ENCODE measurements at places on chromosomes 2 and 18.

GRCh38 chr2:38465789-38466127 lies 88.7 kb upstream of the ATL2 start:
- DNase-seq = no peak

- DNase-seq = no peak
Observed at GRCh38 chr2:7999683-8000476, 682.0 kb upstream of the ID2 start.

DNA sequence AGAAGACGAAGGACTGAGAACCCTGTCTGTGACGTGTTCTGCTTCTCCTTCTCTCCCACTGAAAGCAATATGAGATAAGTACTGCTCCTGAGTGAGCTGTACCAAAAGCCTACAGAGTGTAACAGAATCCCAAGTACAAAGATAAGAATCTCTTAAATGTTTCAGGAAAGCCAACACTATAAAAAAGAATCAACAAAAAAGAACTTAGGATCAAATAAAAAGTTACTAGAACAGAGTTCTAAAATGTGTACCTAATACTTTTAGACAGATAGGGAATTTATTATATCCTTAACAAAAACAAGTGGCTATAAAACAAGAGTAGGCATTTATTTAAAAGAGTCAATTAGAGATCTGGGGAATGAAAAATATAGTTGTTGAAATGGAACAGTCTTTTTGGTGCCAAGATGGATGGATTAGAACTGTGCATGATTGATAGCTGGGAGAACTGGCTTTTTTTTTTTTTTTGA lies 49.0 kb downstream of the NCOA1 start:
- no peak for DNase-seq

- no peak for DNase-seq
Observed at GRCh38 chr2:152115952-152116351, 17.1 kb upstream of the CACNB4 start.

- DNase-seq = no peak
Observed at GRCh38 chr2:46748121-46748520, 167.5 kb downstream of the MCFD2 start.

DNA sequence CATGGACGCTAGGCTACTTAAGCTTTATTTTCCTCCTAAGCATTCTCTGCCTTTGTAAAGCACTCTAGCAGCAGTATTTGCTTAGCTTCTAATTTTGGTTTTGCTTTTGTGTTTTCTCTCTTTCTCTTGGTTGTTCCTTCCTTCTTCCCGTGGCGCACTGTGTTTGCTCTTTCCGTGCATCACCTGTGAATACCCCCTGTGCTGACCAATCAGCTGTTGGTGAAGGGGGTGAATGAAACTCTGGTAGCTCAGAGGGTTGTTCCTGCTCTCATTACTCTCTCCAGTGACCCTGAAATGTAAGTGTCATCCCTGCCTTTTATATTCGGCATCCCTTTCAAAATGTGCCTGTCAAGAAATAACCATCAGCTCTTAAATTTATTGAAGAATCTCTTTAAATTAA lies 45.5 kb upstream of the TNFRSF11A start:
- DNase-seq = no peak

DNA sequence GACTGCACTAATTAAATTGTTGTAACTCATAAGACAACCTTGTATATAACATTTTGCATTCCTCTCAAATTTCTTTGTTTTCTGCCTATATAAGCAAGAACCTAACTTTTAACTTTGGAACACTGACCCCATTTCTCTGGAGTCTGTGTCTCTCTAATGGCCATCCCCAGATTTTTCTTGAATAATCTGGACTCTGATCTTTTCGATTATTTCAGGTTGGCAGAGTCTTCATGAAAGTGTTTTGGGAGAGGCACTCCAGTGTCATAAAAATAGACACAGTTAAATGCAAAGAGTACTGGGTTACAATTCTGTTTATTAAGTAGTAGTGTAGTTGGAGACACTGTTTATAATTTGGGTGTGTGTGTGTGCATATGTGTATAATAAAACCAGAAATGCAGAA lies 1467.7 kb upstream of the CELF4 start:
- no peak for DNase-seq

DNA sequence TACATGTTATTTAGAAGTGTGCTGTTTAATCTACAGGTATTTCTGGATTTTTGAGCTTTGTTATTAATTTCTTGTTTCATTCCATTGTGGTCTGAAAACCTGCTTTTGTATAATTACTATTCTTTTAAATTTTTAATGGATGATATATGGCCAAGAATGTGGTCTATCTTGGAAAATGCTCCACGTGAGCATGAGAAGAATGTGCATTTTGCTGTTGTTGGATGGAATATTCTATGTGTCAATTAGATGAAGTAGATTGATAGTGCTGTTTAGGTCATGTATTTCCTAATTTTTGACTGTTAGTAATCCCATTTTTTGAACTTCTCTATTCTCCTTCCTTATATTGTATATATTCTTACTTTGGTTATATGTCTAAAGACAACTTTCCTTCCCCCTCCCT lies 19.9 kb upstream of the TTN start:
- no peak for DNase-seq

- no peak for DNase-seq
Observed at GRCh38 chr2:173547499-173547898, 192.8 kb downstream of the CDCA7 start.

DNA sequence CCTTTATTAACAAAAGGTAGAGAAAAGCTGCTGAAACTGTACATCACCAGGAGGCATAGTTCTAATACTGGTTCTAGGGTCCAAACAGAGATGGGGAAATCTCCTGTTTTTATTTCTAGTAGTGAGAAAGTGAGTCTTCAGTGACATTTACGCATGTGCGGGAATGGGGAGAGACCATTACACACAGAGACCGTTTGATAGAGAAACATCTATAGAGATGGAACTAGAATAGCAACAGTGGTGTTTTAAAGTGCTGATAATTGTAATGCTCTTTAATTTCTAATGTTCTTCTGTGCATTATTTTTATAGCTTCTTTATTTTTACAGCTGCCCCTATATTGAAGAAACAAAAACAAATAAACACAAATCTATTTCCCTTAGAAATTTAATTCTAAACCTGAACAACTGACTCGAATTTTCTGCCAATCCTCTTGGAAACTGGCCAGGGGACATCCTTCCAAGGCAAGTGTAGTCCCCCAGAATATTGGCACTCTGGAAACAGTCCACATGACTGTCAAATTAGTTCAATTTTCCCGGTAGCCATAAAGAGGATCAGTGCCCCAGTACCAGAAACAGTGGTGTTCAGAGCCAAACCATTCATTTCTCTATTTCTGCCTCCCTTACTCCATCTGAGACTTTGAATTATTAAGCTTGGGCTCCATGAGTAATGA lies 260.9 kb downstream of the ICOS start:
- no peak for DNase-seq

- no peak for DNase-seq
Observed at GRCh38 chr2:209425471-209426071, 1.7 kb downstream of the MAP2 start.

GRCh38 chr2:30300456-30301221 lies 69.3 kb downstream of the LBH start:
- DNase-seq = no peak

- no peak for DNase-seq
Observed at GRCh38 chr2:23402205-23402740, 17.3 kb downstream of the KLHL29 start.

DNA sequence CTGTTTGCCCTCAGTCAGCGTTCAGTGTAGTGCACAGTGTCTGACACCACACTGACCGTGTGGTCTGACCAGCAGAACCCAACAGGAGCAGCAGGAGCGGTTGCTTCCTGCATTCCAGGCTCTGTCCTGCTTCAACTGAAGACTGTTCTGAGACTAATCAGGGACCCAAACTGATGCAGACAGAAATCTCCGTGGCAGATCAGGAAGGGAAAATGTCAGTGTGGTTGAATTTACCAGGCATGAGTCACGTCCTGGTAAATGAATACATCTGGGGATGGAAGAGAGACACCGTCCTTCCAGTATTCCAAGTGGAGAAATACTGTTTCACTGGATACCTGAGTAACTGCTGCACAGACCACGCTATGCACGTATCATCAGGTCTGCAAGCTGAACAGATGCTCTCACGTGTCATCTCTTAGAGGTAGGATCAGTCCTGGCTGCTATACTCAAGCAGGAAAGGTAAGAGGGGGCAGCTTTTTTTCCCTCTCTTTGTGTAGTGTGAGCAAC lies 223.6 kb upstream of the EPAS1 start:
- no peak for DNase-seq

DNA sequence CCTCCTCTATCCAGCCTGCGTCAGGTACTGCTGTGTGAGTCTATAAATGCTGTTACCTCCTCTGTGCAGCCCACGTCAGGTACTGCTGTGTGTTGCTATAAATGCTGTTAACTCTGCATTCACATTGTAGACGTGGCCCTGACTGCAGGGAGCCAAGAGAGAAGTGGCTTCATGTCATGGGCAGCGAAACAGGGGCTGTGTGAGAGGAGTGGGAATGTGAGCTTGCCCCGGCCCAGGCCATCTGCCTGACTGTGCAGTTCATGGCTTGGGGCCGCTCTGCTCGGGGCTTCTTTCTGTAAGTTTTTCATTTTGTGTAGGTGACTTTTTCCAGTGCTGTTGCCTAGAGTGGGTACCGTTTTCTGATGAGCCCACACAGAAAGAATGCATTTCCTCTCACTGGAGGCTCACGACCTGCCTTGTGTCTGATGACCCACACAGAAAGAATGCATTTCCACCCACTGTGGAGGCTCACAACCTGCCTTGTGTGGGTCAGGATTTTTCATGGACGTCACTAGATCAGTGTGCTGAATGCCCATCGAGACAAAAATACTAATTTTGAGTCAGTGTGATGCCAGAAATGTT lies 104.5 kb downstream of the SNTG2 start:
- no peak for DNase-seq

DNA sequence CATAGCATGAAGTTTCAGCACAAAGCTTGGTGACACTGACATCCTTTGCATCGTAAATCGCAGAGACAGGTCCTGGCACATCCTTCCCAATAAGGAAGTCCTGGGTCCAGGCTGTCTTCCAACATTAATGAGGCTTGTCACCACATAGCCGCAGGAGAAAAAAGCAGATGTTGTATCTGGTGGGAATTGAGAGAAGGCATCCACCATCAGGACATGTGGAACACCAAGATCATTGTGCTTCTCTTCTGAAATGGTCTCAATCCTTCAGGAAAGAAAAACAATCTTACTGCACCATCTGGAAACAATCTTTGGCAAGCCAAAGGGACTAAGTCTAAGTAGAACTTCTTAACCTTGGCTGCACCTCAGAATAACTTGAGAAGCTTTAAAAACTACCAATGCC lies 119.0 kb upstream of the ARHGAP28 start:
- DNase-seq = no peak

DNA sequence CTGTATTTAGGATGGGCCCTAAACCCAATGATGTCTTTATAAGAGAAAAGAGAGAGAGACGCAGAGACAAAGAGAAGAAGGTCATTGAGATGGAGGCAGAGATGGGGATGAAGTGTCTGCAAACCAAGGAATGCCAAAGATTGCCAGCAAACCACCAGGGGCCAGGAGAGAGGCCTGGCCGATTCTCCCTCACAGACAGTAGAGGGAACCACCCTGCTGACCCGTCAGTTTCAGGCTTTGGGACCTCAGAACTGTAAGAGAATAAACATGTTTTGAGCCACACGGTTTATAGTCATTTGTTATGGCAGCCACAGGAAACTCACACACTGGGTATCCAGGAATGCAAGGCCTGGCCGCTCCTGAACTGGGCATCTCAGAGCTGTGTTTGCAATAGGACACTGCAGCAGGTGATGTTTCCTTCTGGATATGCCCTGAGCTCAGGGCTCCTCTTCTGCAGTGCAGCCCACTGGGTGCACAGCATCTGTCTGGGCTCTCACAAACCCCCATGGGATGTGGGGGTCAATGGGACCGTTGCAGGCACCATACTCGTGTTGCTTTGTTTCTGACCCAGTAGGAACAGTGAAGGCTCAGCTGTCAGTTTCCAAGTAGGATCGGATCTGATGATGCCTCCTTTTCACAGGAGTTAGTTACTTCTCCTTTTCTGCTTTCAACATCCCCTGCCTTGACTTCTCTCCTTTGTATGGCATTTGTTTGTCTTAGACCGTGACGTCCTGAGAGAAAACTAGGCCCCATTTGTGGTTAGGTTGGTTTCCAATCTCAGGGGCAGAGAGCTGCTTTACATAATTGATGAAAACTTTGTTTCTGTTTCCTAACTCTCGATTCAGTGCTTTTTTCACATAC lies 20.8 kb downstream of the PTPN18 start:
- no peak for DNase-seq

DNA sequence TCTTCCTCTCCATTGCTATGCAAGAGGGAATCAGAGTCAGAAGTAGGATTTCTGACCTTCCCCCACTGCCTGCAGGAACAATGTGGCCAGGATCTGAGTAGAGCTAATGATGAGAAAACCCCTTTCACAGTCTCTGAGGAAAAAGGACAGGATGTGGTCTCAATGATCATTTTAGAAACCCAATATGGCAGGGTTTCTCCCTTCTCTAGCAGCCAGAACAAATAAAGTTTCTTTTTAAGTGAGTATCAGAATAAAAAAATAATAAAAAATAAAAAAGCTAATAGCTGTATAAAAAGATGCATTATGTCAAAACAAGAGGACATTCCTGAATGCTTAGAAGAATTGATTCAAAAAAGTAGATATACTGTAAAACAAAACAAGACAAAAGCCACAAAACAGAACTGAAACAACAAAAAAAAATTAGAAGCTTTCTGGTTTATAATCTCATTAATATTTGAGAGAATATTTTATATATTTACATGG lies 1124.9 kb upstream of the ZEB2 start:
- DNase-seq = no peak

DNA sequence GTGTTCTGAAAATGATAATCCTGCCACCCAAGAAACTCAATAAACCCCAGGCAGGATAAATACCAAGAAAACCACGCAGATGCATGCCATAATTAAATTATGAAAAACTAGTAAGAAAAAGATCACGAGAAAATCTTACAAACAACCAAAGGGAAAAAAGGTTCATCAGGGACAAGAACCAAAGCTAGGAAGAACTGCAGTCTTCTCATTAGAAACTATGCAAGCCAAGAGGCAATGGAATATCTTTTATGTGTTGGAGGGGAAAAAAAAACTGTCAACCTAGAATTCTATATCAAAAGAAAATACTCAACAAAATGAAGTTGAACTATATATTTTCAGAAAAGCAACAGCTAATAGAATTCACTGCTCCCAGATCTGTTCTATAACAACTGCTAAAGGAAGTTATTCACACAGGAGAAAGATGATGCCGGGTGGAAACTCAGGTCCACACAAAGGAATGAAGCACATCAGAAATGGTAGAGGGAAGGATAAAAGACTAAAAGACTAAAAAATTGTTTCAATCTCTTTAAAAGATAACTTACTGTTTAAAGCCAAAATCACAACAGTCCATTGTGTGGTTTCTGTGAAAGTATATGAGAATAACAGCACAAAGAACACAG lies 55.0 kb downstream of the NDUFA10 start:
- DNase-seq = no peak

GRCh38 chr18:9751371-9752031 lies 43.4 kb downstream of the RAB31 start:
- no peak for DNase-seq

DNA sequence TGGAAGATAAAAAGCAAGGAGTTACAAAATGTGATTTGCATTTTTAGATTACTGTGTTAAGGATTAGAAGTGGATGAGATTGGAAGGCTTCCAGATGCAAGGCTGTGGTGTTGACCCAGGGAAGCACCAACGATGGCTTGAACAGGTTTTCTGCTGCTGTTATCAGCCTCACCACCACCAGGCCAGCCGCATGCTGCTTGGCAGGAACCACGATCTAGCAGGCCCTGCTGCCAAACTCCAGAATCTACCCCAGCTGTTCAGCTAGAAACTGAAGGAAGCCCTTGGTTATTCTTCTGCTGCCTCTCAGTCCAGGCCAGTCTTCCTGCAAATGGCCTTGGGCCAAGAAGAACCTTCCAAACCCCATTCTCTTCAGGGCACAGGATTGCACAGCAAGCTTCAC lies 133.9 kb downstream of the MTCL1 start:
- DNase-seq = no peak

All from hypothalamus (tissue), 51 donors.